ENCODE measurements at places on chromosomes 5 and 9. TPM values are rescaled to one million over a fixed set of nuclear protein-coding genes. Genes with fewer than 3 reads are reported as not detected.

DNA sequence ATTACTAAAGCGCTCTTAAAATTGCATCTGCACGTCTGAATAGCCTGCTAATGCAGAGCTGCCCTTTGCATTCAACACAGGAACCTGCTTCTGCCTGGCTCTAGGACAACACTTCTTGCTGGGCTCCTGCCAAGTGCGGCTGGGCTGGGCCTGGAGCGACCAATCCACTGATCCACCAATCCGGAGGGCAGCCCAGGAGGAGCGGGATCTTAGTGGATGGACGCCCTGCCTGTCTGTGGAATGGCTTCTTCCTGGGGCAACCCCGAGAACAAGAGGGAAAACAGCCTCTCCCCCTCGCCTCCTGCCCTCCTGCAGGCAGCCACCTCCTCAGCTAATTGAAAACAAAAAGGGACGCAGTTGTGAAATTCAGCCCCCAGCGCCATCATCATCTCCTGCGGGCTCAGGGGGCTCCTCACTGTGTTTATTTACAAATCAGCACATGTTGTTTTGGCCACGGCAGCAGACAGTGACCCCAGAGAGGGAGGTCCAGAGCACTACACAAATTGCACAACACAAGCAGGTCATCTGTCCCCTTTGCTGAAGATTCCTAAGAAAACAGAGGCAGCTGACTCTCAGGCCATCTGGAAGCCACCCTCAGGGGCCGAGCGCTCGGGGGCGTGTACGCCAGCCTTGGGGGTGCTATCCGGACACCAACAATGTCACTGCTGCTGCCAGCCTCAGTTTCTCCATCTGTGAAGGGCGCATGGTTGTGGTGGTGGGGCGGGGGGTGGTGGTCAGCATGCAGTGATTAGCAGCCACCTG lies 57.3 kb downstream of the GADD45G start:
- H3K4me1 ChIP-seq = peaks cover 45% of the 10 kb centered on the region
- H3K27me3 ChIP-seq = no peaks in the 10 kb centered on the region
- H3K4me3 ChIP-seq = peak overlapping the region; percentile 10
- peak; percentile 98 for DNase-seq
- no peaks in the 10 kb centered on the region for H3K36me3 ChIP-seq

DNA sequence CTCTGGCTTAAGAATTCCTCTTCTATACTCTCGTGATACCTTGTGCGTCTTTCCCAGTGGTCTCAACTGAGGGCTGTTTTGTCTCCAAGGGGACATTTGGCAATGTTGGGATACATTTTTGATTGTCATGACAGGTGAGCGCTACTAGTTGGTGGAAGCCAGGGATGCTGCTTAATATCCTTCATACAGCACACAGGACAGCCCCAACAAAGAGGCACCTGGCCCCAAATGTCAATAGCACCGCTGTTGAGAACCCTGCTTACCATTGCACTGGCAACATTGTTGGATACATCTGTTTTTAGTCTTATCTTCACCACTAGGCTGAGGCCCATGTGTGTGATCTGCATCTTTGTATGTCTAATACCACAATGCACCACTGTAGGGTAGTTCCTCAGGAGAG lies 114.1 kb downstream of the C9orf152 start:
- H3K36me3 ChIP-seq = no peaks in the 10 kb centered on the region
- DNase-seq = no peak
- H3K27ac ChIP-seq = no peak overlapping the region

DNA sequence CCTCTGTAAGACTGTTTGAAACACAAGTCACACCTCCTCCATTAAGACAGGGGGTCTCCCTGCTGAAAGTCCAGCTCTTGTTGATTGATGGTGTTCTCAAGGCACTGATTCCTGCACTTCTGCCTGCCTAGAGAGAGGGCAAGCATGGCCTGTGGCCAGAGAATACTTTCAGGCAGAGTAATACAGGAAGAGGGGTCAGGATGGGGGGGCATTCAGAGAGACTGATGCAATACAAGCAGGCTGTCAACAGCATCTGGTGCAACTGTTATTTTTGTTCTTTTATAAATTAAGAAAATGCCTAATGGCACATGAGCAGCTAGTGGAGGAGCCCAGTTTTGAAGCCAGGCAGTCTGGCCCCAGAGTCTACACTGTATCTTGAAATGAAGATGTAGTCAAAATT lies 302.2 kb downstream of the DIRAS2 start:
- H3K27ac ChIP-seq = no peak overlapping the region
- no peaks in the 10 kb centered on the region for H3K36me3 ChIP-seq
- H3K4me1 ChIP-seq = no peaks in the 10 kb centered on the region
- no peaks in the 10 kb centered on the region for H3K27me3 ChIP-seq
- DNase-seq = no peak
- no peak overlapping the region for H3K4me3 ChIP-seq

GRCh38 chr5:14299666-14300065 lies 156.5 kb downstream of the TRIO start:
- no peaks in the 10 kb centered on the region for H3K27me3 ChIP-seq
- H3K4me1 ChIP-seq = peaks cover 54% of the 10 kb centered on the region
- H3K4me3 ChIP-seq = no peak overlapping the region
- DNase-seq = no peak
- H3K36me3 ChIP-seq = peaks cover 5% of the 10 kb centered on the region
- H3K27ac ChIP-seq = no peak overlapping the region

- DNase-seq = no peak
- no peaks in the 10 kb centered on the region for H3K27me3 ChIP-seq
- no peaks in the 10 kb centered on the region for H3K36me3 ChIP-seq
- peaks cover 22% of the 10 kb centered on the region for H3K4me1 ChIP-seq
- no peak overlapping the region for H3K27ac ChIP-seq
- H3K4me3 ChIP-seq = no peak overlapping the region
Observed at GRCh38 chr5:142810081-142810480, 39.9 kb downstream of the ARHGAP26 start.

Gene F2R
- 33.8 TPM for total RNA-seq

Gene SIT1
- not detected for total RNA-seq

Gene CER1
- total RNA-seq = not detected

Gene SOX30
- not detected for total RNA-seq

Gene WWC1
- total RNA-seq = 28.3 TPM

All from suprapubic skin (tissue), 4 donors.